Smooth muscle cell of the brain vasculature (primary cell): ENCODE measurements at places on chromosomes 12 and 14.

- no peak for DNase-seq
These were observed 67.1 kb downstream of the SERPINA3 start for GRCh38 chr14:94679106-94679810.

GRCh38 chr12:3698218-3698974 lies 54.5 kb downstream of the CRACR2A start:
- peak; percentile 65 for DNase-seq

- no peak for DNase-seq
These were observed 9.2 kb downstream of the DNAJC22 start for GRCh38 chr12:49355913-49356312.

DNA sequence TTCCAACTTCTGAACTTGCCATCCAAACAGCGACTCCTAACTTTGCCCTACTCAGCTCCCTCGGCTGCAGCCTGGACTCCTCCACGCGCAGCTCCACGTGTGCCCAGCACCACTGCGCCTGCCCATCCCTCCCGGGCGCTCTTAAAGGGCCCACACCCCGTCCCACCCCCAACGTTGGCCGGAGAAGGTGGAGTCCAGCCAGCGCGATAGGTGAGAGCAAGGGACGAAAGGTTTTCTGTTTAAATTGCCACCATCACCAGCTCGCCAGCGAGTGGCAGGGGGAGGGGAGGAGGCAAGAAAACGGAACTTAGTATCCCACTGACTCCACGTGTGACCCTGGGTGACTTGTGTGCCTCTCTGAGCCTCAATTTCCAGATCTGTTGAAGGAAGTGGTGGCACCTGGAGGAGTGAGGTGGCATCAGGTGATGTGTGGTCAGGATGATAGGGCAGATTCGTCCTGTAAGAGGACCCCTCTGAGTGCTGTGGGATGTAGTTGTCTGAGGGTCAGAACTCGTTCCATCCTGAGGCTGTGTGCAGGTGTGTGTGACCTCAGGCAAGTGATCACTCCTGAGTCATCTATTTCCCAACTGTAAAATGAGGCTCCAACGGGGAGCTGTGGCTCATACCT lies 59.7 kb downstream of the TRPV4 start:
- no peak for DNase-seq
